Islet precursor cell (in vitro differentiated cells): ENCODE measurements at places on chromosomes 5 and 9.

GRCh38 chr9:98923451-98924123 lies 20.1 kb upstream of the COL15A1 start:
- DNase-seq, result peak; percentile 46

DNA sequence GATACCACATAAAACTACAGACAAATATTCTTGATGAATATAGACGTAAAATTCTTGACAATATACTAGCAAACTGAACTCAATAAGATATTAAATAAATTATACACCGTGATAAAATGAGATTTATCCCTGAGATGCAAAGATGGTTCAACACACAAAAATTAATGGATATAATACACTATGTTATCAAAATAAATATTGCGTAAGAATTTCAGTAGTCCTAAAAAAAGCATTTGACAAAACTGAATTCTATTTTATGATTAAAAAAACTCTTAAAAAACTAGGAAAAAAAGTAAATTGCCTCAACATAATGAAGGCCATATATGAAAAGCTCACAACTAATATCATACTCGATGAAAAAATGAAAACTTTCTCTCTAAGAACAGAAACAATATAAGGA lies 472.3 kb upstream of the GRIA1 start:
- no peak for DNase-seq

GRCh38 chr5:59685191-59685530 lies 208.4 kb downstream of the PDE4D start:
- no peak for DNase-seq

DNA sequence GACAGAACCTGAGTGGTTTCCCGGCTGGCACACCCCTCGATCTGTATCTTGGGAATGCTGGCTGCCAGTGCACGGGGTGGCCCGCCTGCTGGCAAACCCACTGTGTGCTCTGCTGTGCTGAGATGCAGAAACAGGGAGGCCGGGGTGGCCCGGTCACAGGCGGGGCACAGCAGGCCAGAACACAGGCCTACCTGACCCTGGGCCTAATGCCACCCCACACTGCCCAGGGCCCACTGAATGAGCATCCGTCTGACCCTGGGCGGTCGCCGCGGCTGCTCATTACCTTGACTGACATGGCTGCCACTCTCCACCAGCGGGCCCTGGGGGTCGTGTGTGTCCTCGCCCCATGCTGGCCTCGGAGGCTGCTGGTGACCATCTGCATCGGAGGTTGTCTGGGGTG lies 14.2 kb upstream of the QSOX2 start:
- no peak for DNase-seq

DNA sequence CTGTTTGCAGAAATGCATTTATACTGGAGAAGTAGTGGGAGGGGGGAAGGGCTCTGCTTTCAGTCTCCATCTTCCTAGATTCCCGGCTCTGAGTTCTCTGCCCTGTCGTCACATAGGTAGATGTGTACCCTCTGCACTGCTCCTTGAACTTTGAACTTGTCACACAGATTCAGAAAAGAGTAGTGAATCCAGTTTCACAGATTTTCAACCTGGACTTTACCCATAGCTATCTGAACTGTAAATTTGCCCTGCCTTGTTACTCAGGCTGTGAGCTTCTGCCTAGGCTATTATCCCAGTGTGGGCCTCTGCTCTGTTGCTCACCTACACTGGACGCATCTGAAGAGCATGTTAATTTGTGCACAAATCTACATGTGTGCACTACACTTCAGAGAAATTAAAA lies 12.8 kb upstream of the C9orf152 start:
- DNase-seq, result no peak

- DNase-seq, result no peak
Observed at GRCh38 chr9:37953775-37954437, 50.0 kb upstream of the SLC25A51 start.

DNA sequence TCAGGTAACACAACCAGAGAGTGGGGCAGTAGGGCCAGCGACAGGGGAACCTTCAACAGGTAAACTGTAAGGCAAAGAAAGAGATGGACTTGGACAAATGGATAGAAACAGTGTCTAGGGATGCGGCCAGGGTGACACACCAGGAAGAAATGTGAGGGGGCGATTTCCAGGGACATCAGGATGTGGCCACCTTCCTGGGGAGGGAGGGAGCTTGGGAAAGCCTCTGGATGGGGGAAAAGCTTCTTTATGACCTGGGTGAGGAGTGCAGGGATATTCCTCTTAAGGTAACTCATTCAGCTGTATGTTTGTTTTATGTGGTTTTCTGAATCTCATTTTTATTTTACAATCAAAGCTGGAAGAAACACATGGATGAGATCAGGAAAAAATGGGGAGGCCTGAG lies 11.9 kb upstream of the NXNL2 start:
- peak; percentile 75 for DNase-seq

- DNase-seq, result no peak
Observed at GRCh38 chr5:58056546-58056945, 403.3 kb downstream of the PLK2 start.

GRCh38 chr5:63563008-63563917 lies 399.0 kb downstream of the HTR1A start:
- no peak for DNase-seq

DNA sequence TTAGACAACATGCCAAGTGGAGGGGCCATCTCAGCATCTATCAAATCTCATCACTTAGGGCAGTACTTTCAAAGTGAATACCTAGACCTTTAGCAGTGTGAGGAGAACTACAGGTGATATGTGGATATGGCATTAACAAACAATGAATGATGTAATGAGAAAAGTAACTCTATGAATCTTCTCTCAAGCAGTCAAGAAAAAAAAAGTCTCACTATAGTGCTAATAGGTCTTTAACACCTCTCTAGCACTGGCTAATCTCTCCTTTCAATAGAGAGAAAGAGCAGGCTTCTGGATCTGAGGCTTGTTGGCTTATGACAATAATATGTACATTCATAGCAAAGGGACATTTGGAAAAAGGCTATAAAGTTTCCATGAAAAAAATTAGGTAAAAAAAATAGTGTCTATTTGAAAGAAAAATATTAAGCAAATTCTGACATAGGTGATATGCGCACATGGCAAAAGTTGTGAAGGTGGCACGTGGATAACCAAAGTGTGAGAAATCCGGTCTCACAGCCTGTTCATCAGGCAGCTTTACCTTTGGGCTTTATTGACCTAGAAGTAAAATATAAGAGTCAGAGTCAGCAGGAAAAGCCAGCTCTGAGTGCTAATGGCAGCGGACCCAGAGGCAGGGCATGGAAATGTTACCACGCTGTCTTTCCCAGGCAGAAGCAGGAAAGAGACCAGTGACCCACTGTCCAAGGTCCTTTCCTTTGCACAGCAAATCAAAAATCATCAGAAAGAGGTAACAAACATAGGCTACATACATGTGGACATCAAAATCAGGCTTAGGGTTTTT lies 203.4 kb downstream of the EFNA5 start:
- peak; percentile 62 for DNase-seq

- no peak for DNase-seq
Observed at GRCh38 chr5:150500328-150500841, 7.5 kb upstream of the NDST1 start.

GRCh38 chr5:24065779-24066178 lies 558.4 kb downstream of the PRDM9 start:
- no peak for DNase-seq

DNA sequence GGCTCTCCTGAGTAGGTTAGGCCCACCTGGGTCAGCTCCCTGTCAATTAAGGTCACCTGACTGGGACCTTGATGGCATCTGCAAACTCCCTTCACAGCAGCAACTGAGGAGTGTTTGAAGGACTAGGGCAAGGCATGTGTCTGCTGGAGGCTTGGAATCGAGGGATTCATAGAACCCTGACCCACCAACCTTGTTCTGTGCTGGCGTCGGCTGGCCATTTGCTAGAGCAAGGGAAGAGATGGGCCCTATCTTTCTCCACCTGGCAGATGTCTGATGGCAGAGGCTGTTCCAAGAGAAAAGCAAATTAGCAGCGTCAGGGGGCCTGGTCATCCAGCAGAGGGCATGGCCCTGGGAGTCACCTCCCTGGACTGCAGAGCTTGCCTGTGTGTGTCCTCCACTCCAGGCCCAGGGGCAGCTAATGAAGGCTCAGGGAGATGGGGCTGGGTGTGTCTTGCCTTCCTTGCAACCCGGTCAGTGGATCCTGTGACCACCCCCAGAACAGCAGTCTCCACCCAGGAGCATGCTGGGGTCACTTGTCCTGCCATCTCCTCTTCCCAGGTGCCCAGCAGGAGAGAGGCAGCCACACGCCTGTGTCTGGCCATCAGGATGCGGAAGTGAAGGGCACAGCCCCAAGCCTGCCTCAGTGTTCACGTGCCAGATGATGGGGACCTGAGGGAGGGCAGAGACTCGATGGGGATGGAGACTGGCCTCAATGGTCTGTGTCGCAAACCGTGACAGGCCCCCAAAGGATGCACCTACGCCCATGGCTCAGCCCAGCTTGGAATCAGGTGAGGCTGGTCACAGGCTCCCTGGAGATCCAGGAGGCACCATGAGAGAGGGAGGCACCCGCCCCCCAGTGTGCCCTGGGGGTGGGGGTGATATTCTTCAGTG lies 53.9 kb downstream of the BARX1 start:
- peak; percentile 43 for DNase-seq

DNA sequence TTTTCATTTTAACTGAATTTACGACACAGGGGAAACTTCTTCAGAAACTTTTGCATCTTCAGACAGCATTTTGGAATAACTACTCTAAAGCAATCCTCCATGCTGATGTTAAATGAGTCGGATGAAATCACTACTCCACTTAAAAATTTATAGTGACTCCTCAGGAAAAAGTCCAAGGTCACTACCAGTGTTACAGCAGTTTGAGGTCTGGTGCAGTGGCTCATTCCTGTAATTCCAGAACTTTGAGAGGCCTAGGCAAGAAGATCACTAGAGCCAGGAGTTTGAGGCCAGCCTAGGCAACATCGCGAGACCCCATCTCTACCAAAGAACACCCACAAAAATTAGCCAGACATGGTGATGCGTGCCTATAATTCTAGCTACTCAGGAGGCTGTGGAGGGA lies 5.9 kb upstream of the GAS1 start:
- DNase-seq, result no peak

- no peak for DNase-seq
Observed at GRCh38 chr5:178561746-178562264, 28.4 kb downstream of the COL23A1 start.

DNA sequence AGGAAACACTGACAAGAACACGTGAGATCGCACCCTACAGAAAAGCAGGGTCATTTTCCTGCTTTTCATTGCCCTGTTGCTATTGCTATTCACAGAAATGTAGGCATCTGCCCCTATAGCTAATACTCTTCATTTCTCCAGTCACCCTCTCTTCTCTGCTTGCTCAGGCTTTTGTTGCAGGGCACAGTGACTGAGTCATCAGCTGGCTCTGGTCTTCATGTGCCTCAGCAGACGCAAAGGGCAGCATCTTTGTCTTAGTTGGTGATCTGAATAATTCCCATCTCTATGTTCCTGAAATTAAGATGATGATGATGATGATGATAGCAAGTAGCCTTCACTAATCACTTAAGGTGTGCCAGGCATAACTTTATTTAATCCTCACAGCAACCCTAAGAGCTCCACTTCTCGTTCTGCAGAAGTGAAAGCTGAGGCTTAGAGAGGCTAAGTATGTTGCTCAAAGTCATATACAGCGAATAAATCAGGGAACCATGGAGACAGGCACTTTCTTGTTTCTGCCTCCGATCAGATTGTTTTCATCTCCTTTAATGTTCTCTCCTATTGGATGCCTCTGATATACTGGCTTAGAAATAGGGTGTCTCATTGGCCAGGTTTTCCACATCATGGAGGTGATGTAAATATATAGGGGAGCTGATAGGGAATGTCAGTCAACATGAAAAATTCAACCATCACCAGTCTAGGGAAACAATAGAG lies 133.0 kb upstream of the STK32A start:
- peak; percentile 59 for DNase-seq

DNA sequence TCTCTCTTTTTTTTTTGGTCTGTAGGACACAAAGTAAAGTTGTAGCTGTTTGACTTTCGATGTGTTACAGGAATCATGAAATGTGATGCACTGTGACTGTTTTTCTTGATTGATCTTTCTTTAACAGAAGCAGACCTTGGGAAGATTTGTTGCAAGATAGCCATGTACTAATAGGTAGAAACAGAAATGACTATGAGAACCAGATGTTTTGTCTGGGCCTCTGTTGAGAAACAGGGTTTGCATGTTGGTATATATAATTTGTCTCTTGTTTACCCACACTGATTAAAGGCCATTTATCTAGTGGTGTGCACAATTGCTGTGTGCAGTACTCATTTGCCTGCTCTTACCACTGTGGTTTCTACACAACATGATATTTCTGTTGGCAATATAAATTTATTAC lies 125.1 kb downstream of the HACD4 start:
- DNase-seq, result no peak

DNA sequence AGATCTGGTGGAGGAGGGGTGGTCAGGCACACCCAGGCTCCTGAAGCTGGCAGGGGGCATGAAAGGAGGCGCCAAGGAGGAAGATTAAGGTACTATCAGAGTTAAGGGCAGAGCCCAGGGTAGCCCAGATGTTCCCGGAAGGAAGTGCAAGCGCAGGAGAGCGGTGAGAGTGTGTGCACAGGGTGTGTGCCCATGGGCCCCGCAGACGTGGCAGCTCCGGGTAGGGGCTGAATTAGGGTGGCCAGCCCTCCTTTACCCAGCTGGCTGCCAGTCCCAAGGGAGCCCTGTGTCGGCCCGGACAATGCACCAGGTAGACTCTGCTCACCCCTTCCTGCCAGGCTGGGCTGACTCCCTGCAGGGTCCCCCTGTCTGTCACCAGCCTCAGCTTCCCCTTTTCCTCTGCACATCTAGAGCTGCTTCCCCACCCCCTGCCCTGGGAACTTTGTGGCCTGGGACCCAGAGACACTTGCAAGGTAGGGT lies at the start of gene SMIM33:
Gene SMIM33 (plus strand): TSS at position 184 of the 480 bp plus-strand sequence. CDS start 118 bp downstream, at position 302.
- no peak for DNase-seq

GRCh38 chr9:73200694-73201452 lies 49.2 kb downstream of the ANXA1 start:
- DNase-seq, result no peak

- DNase-seq, result no peak
Observed at GRCh38 chr9:69811351-69811868, 9.2 kb upstream of the CFAP95 start.

- no peak for DNase-seq
Observed at GRCh38 chr9:131062969-131063368, 33.4 kb upstream of the AIF1L start.

- no peak for DNase-seq
Observed at GRCh38 chr5:155699385-155699784, 627.6 kb upstream of the SGCD start.

DNA sequence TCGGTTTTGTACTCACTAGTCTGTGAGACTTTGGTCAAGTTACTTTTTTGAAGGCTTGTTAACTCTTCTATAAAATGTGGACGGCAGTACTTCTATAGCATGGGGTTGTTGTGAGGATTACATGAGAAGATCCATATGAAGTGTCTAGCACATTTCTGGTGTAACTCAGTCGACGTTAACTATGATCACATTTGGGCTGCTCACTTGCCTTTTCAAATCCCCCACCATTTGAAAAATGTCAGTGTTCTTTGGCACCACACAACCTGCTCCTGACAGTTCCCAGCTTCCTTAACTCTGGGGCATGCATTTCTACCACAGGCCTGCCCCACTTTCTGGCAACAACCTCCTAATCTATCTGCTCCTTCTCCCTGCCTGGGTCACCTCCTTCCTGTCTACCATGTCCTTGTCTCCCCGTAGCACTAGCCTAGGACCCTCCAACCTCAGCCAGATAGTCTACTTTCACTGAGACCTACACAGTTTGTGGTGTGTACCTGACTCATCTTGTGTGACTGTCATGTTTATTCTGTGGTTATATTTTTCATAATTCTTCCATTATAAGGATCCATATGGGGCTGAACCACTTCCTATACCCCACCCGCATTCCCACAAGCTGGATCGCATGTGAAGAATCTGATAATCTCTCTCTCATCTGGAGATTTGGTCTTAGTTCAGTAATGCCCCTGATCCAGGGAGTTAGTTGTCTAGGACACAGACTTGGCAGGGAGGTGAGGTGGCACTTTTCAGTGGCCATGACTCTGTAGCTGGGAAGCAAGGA lies 30.2 kb upstream of the BASP1 start:
- DNase-seq, result no peak
